ENCODE measurements at places on chromosomes 16 and 17.

- DNase-seq = no peak
Observed at GRCh38 chr16:50024207-50024606, 818 bp upstream of the CNEP1R1 start.

- no peak for DNase-seq
Observed at GRCh38 chr16:89176147-89176690, 4.7 kb downstream of the CDH15 start.

GRCh38 chr17:58382108-58382871 is 30.3 kb upstream of the SUPT4H1 start:
- DNase-seq = no peak

- DNase-seq = no peak
Observed at GRCh38 chr16:51538707-51539498, 387.8 kb upstream of the SALL1 start.

DNA sequence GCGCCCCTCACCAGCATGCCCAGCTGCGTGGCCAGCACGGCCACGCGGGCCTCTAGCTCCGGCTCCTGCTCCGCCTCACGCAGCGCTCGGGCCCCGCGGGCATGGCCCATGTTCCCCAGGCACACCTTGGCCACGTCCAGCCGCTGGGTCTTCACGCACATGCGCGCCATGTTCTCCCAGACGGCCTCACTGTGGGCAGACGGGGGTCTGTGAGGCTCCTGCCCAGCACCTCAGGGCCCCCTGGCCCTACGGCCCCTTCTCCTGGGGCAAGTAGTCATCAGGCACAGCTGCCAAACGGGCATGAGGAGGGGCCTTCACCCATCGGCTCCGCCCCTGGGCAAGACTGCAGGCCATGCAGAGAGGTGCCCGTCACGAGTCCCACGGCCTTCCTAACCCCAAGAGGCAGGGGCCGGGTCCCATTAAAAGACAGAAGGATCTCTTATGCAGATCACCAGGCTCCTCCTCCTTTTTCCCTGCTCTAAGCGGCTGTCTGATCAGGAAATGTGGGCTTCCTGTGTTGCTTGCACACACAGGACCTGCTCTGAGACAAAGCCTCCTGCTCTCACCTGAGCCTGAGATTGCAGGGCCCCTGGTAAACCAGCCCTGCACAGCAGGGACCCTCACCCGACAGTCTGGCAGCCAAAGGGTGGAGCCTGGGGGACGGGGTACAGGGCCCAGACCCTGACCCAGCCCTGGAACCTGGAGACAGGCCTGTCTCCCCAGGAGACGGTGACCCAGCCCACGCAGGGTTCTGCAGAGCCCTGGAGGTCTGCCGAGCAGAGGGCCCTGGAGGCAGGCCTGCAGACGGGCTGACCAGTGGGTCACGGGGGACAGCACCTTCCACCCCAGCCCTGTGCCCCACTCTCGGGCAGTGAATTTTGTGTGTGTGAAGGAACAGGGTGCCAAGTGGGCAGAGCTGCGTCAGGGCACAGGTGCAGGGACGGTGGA is 6.6 kb upstream of the TMEM204 start:
- no peak for DNase-seq

- DNase-seq = no peak
Observed at GRCh38 chr16:3458852-3459361, 15.4 kb downstream of the NAA60 start.

GRCh38 chr17:40809721-40810421 is 10.1 kb upstream of the KRT28 start:
- DNase-seq = no peak

DNA sequence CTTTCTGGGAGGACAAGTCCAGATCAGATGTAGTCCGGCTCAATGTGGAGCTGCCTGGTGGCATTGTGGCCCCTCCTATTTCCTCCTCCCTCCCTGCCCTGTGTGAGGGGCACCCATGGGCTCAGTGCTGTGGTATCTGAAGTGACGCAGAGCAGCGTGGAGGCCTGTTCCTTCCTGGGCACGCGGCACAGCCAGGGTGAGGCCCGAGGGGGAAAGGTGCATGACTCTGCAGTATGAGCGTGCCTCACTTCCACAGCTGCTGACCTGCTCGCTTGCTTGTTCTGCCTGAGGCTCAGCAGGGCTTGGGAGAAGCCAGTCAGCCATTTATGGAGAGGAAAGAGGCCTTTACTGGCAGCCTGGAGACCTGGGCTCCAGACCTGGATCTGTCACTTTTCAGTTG is 11.7 kb downstream of the TMEM238L start:
- no peak for DNase-seq

DNA sequence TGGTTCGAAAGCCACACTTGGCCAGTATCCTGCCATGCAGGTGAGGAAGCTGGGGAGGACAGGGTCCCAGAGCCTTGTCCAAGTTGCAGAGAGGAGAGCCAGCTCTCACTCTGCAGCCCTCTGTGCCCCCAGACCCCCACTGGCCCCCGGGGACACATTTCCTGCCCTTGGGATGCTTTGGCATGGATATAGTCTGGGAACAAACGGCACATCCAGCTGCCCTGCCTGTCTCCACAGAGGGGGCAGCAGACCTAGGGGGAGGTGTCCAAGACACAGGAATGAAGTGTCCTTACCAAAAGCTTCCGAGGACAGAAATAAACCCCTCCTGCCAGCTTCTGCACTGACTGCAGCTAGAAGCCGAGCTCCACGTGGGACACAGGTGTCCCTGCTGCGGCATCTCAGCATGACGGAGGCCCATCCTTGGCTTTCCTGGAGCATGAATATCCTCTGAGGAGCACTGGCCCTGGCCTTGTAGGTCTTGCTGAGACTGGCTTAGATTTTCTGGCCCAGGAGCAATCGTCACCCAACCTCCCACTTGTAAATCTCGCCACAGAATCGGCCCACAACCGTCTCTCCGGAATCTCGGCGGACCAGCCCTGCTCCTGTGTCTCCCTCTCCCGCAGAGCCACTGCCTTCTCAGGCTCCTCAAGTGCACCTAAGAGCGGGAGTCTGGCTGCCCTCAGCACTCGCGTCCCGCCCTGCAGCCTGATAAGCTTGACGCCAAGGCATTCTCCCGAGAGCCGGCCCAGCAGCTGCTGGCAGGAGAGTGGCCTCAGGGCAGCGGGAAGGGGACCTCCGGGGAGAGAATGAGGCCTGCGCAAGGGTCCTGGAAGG is 1.1 kb upstream of the CAPN15 start:
- DNase-seq = peak; percentile 57

DNA sequence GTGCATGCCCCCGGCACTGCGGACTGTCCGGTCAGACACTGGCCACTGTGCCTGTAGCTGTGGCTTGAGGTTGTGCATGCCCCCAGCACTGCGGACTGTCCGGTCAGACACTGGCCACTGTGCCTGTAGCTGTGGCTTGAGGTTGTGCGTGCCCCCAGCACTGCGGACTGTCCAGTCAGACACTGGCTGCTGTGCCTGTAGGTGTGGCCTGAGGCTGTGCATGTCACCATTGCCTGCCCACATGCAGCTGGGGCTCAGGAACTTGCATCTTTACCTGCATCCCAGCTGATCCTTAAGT is 5.2 kb downstream of the MTHFSD start:
- no peak for DNase-seq

Data from occipital lobe (tissue), 3 donors.